Right cardiac atrium (tissue), 5 donors: ENCODE measurements at places on chromosomes 6 and 20. TPM values are rescaled to one million over a fixed set of nuclear protein-coding genes. Genes with fewer than 3 reads are reported as not detected.

The KHDC1 gene
- 6.8 TPM for total RNA-seq

The ULBP2 gene
- total RNA-seq: 1.2 TPM

The SLC17A3 gene
- not detected for total RNA-seq

The PRSS16 gene
- total RNA-seq: 0.26 TPM

The SEMG1 gene
- not detected for total RNA-seq

The HLA-DMB gene
- total RNA-seq: 14.0 TPM

The MAP3K7 gene
- 20.4 TPM for total RNA-seq

The ZMYND8 gene
- 35.7 TPM for total RNA-seq

The CRIP3 gene
- total RNA-seq: 3.2 TPM

The RBBP8NL gene
- not detected for total RNA-seq

The SLC22A2 gene
- total RNA-seq: not detected

The IL20RA gene
- 2.1 TPM for total RNA-seq

The HCK gene
- total RNA-seq: 8.2 TPM

The GJA10 gene
- not detected for total RNA-seq

The INSM1 gene
- not detected for total RNA-seq

The ADGRF5 gene
- total RNA-seq: 27.1 TPM

The HLA-DQA1 gene
- total RNA-seq: 10.0 TPM

The BFSP1 gene
- 0.64 TPM for total RNA-seq

The MCHR2 gene
- total RNA-seq: not detected

The BNIP5 gene
- total RNA-seq: not detected

The MRAP2 gene
- total RNA-seq: 0.57 TPM

The SLC22A3 gene
- 1.1 TPM for total RNA-seq

The MMP24 gene
- 0.48 TPM for total RNA-seq

The WTAP gene
- 56.8 TPM for total RNA-seq

The MOCS1 gene
- 24.1 TPM for total RNA-seq

The PRL gene
- total RNA-seq: not detected

The POU5F1 gene
- total RNA-seq: 1.2 TPM

The SRF gene
- total RNA-seq: 64.7 TPM

The CTSZ gene
- total RNA-seq: 136 TPM

The PTCRA gene
- not detected for total RNA-seq

The RBM24 gene
- 183 TPM for total RNA-seq

The ME1 gene
- 43.7 TPM for total RNA-seq

The MSH5 gene
- 3.0 TPM for total RNA-seq

The SNX21 gene
- total RNA-seq: 26.7 TPM

The ZNF311 gene
- 0.46 TPM for total RNA-seq

The YIPF3 gene
- 73.0 TPM for total RNA-seq

The SLC52A3 gene
- 0.65 TPM for total RNA-seq

The CLIC5 gene
- 150 TPM for total RNA-seq

The IYD gene
- not detected for total RNA-seq

The EPHA7 gene
- total RNA-seq: 21.0 TPM

The NR2E1 gene
- not detected for total RNA-seq

The TCF15 gene
- total RNA-seq: 6.4 TPM
